Muscle of back (tissue), 13 donors: ENCODE measurements at places on chromosomes 11 and 22. TPM values are rescaled to one million over a fixed set of nuclear protein-coding genes. Genes with fewer than 3 reads are reported as not detected.

MPPED1 gene
- polyA plus RNA-seq = 0.46 TPM

GRCh38 chr11:122879785-122880184 is 2.8 kb upstream of the JHY start:
- no peak for DNase-seq

DNA sequence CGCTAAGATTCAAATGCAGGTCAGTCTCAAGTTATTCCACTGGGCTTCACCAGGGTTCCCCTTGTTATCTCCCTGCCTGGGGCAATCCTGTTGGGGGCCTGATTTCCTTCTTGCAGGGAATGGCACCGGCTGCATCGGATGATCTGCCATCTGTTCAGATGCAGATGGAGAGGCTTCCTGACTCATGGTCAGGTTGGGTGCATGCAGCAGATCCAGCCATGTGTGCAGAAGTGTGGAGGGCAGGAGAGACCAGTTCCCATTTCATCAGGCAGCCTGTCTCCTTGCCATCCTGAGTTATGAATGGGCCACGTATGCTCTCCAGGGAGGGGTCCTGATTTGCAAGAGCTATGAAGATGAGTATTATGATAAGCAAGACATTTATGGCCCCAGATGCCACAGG is 161.2 kb upstream of the PLET1 start:
- no peak for DNase-seq

- no peak for DNase-seq
Observed at GRCh38 chr11:64320556-64320955, 2.6 kb downstream of the PRDX5 start.

DNA sequence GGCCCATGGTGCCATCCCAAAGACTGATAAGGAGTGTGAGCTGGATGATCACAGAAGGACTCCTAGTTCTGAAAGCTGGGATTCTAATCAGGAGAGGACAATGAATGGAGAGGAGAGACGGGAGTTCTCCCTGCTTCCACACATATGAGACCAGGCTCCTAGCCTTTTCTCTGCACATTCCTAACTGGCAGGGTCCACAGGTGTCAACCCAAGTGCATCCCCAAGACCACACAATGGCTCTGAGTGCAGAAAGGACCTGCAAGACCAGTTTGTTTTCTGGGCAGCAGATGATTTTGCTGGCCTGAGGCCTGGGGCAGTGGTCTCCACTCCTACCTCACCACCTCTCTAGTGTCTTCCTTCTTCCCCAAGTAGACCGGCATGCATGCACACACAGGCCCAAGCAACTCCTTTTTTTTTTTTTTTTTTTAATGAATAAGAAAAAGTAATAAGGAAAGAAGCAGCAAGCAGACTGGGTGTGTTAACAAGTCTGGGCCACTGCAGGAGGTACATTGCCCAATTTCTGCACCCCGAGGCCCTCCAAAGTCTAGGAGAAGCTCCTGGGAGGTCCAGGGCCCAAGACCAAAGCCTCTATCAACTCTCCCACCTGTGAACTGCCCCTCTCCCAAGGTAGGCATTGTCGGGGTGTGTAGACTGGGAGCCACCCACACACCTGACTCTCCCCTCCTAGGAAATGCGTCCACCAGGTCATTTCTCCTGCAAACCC is 1.2 kb upstream of the TSKU start:
- DNase-seq = peak; percentile 33

DNA sequence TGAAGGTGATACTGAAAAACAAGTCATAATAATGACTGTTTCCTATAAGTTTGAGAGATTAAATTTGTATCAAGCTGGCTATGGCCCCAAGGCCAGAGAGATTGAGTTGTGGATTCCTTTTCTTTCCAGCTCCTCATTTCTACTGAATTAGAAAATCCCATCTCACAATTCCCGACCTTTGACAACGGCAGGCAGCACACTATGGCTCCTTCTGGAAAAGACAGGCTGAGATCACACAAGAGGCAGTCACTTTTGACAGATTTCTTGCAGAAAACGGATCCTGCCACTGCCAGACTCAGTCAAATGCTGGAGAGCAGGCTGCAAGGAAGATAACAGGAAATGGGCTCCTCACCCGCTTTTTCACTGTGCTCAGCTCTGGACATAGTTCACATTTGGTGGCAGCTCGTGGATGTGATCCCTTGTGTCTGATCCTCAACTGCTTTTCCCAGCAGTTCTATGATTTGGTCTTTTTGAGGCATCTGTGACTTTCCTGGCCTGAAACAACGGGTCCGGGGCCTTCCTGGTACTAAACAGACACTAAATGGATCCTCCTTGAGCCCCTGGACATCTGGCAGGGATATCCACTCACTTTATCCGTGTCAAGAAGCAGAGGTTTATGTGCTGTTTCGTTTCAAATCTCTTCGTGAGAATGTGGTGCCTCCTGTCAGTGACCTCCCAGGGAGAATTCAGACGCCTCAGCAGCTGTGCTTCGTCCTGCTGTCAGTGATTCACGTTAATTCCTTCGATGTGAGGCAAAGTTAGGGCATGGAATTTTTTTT is 26.1 kb upstream of the RTL6 start:
- DNase-seq = peak; percentile 12

DNA sequence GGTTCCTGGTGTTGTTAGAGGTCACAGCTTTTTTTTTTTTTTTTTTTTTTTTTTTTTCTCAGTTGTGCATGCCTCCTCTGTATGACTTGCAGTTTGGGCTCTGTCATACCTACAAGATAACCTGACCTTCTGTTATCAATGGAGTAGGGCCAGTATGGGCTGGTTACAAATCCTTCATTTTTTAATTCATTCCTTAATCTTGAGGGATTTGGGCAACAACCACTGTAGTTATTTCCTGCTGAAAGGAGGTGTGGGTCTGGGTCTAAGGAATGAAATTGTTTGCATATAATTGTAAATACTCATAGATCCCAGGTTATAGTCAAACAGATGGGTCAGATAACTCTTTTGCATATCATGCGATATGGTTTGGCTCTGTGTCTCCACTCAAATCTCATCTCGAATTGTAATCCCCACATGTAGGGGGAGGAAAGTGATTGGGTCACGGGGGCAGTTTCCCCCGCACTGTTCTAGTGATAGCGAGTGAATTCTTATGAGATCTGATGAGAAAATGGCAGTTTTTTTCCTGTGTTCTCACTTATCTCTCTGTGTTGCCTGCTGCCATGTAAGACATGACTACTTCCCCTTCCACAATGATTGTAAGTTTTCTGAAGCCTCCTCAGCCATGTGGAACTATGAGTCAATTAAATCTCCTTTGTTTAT is 14.1 kb upstream of the GLYAT start:
- DNase-seq = no peak

DNA sequence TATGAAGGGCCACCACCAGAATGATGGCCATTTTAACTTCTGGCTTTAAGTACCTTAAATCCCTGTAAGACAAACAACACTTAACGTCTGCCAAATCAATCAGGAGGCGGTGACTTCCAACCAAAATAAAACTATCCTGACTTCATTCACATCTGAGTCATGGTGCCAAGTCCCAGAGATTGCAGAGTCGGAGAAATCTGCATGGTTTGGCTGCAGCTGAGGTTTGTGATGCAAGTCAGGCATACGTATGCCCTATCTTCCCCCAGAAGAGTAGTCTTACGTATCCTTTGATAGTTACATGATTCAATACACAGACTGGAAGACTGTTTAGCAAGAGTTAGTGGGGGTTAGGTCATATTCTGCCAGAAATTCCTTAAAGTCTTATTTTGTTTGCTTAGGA is 1.7 kb upstream of the GAB2 start:
- DNase-seq = peak; percentile 89

DNA sequence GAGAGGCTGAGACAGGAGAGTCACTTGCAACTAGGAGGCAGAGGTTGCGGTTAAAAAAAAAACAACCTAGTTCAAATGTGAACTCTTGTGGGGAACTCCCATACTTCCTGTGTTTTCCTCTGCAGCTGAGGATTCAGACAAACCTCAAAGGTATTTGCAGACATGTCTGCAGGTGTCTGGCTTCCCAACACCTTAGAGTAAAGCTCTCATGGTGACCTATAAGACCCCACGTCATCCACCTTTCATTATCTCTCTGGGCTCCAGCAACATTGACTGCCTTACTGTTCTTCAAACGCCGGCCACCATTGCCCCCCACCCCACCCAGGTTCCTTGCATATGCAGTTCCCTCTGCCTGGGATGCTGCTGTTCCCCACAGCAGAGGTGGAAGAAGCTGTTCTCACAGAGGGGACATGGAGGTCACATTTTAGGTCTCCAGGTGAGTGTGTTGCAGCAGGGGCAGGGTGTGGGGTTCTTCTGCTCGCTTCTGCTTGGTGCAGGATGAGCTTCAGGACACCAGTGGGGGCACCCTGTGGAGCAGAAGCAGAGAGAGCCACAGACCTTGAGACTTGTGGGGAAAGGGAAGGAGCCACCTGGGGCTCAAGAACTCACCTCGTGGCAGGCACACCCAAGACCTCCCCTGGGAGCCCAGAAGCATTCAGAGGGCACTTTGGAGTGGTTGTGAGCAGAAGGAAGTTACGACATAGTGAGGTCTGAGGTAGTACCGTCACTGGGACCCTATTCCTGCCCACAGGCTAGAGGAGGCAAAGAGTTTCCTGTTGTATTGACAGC is 203.2 kb downstream of the CSNK2A3 start:
- no peak for DNase-seq

DNA sequence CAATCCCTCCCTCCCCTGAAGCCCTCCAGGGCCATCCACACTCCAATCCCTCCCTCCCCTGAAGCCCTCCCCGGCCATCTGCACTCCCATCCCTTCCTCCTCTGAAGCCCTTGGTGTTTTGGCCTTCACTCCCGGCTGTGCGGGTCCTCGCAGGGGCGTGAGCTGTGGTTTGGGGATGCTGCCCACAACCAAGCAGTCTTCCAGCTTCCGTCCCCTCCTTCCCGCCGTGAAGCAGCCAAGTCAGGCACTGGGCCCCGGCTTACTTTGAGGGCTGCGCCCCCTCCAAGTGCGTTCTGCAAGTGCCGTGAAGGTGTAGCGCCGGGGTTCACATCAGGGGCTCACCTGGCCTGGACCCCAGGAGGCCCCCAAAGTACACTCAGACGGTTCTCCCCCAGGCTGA is 335.9 kb downstream of the BRD1 start:
- no peak for DNase-seq
